Coronary artery (tissue), 2 donors: ENCODE measurements at places on chromosomes 7 and 10.
A peak's percentile ranks its signal among the peaks of the same experiment; 100 is the strongest.

GRCh38 chr10:29186221-29186620 is 102.6 kb upstream of the LYZL1 start:
- DNase-seq, result no peak

- no peak for DNase-seq
Measured at GRCh38 chr7:100493476-100494264, 9.9 kb downstream of the NYAP1 start.

GRCh38 chr7:75734586-75735458 is 3.9 kb downstream of the HIP1 start:
- DNase-seq, result no peak

GRCh38 chr10:93383562-93383981 is 98.6 kb downstream of the MYOF start:
- no peak for DNase-seq

DNA sequence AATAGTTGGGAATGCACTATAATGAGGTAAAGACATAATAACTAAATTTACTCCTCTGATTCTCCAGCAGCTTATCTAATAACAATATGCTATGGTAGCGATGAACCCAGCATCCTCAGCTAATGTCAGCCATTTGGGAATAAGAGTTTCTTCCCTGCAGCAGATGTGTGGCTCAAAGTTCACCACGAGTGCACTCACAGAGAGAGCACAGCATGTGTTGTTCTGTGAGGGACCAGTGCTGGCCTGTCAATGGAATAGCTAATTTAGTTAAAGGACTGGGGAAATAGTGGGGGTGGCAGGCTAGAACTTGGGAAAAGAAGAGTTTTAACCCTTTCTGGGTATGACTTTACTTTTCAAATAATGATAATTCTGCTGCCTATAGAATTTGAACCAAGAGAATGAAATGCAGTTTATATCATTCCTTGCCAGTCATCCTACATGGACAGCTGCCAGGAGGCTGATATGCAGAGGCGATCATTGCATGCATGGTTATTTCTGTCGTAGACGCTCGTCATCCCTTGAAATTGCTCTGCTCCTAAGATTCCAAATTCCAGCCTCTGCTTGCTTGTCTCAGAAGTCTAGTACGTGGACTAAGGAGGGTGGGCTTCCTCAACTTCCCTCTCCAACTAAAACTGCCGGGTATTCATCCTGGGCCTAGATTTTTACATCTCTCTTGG is 355.6 kb downstream of the RNLS start:
- no peak for DNase-seq

GRCh38 chr10:78259391-78259790 is 225.7 kb downstream of the RPS24 start:
- DNase-seq, result no peak

DNA sequence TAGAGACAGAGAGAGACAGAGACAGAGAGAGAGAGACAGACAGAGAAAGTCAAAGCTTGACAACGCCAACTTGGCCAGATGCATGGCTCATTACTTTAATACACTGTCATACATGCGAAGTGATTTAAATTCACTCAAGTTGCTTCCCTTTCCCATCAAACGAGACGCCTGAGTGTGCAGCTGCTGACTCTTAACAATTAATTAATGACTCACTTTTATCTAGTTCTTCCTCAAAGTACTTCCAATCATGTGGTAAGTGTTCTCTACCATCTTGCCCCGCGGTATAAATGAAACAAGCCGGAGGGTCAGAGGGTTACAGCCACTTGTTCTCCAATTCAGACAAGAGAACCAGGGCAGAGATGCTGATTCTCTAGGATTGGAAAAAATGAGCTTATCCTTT is 90.8 kb downstream of the SFMBT2 start:
- DNase-seq, result no peak

GRCh38 chr10:22315455-22316285 is 518 bp upstream of the COMMD3 start:
- peak; percentile 79 for DNase-seq

GRCh38 chr10:66744915-66745314 is 180.9 kb upstream of the LRRTM3 start:
- no peak for DNase-seq

- no peak for DNase-seq
Measured at GRCh38 chr10:58932577-58933314, 243.7 kb upstream of the PHYHIPL start.

GRCh38 chr7:27442455-27442854 is 199.9 kb downstream of the EVX1 start:
- no peak for DNase-seq

- no peak for DNase-seq
Measured at GRCh38 chr10:133415752-133416151, 8.7 kb downstream of the SPRN start.

- no peak for DNase-seq
Measured at GRCh38 chr10:77463499-77463898, 174.1 kb downstream of the KCNMA1 start.

DNA sequence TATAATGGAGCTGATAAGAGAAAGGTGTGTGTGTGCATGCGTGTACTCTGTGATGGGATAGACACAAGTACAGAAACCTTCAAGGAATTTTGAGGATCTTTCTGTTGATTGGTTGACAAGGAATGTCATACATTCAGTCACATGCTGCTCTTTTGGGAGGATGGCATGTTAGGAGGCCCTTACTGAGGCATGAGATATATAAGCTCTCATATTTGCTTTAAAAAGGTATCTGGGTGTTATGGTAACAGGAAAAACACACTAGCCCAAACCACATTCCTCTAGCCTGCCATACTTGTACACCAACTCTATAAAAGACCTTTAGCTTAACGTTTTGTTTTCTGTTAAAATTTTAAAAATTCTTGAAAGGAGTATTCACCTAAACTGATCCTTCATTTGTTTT is 72.5 kb upstream of the EGFR start:
- no peak for DNase-seq

- DNase-seq, result no peak
Measured at GRCh38 chr10:62414359-62414758, 40.2 kb downstream of the ZNF365 start.

GRCh38 chr10:47214520-47214919 is 85.5 kb upstream of the GDF10 start:
- DNase-seq, result no peak

DNA sequence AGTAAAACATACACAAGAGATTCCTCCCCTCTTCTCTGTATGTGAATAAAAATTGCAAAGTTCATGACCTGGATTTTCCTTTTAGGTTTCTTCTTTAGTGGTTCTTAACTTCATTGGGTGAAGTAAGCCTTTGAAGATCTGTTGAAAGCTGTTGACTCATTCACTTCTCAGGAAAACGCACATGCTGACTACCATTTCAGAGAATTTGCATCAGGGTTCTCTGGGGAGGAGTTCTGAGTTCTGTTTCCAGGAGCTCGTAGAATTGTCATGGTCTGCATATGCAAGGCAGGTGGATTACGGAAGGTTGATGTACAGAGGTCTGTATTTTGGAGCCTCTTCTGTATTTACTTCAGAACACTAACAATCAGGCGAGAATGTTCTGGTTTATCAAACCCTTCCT is 962 bp upstream of the SLC26A4 start:
- DNase-seq, result no peak

DNA sequence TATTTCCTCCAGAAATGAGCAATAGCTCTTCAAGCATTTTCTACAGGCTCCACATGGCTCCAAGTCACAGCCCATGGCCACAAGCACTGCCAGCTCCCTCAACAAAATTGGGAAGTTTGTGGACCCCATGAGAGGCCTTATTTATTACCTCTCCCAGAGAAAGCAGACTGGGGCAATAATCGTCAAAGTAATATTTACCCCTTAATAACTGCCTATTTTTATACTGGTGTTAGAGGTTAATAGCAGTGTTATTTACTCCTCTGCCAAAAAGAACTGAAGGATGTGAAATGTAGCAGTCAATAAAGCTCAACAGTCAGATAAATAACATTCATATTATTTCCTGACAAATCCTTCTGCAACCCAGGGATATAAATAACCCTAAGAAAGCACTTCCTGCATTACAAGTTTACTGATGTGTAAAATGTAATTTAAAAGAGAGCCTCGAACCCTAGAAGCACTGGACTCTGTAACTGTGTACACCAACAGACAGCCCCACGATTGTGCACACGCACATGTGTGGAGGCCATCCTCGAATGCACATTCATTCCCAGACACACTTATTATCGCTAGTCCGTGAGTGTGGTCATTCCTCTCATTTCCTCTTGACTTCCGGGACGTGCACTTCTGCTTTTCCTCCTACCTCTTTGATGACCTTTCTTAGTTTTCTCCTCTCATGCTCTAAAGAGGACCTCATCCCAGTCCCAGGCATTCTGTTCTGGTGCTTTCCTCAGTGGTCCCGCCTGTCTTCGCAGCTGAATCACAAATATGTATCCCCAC is 157.4 kb downstream of the EVX1 start:
- DNase-seq, result no peak

- DNase-seq, result no peak
Measured at GRCh38 chr10:63896992-63897391, 375.8 kb downstream of the REEP3 start.

DNA sequence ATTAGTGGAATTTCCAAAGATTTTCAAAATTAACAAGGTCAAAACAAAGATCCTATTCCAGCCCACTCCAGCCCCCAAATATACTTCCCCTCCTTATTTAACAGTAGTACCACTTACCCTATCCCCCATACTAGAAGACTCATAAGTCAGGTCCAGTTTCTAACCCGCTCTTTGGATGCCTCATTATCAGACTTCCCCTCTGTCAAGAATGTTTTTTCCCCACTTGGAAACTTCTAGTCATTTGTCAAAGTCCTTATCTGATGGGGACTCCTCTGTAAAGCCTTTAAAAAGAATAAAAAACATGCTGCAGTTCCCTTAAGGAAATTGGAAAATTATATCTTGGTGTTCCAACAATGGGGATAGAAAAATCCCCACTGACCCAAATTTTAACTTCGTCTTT is 70.1 kb downstream of the IMMP2L start:
- no peak for DNase-seq

GRCh38 chr7:24963218-24963617 is 16.8 kb downstream of the OSBPL3 start:
- DNase-seq, result no peak

GRCh38 chr7:74174606-74175082 is 488 bp downstream of the EIF4H start:
- peak; percentile 79 for DNase-seq

- DNase-seq, result no peak
Measured at GRCh38 chr10:76558586-76558985, 1079.0 kb downstream of the KCNMA1 start.

- no peak for DNase-seq
Measured at GRCh38 chr7:105689067-105689819, 108.0 kb upstream of the EFCAB10 start.

DNA sequence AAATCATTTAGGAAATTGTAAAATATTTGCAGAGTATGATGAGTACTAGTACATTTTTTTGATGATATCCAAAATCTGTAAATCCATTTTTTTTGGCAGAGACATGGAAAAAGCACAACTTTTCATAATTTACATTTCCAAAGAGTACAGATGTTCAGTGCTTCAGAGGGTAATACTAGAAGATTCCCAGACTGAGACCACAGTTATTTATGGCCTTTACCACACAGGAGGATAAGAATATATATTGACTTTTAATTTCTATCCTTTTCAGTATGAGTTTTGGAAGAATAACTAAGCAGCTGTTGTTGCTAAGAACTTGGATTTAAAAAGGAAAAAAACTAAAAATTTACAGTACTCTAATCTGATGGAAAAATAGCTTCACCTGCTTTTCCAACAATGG is 61.9 kb downstream of the HGF start:
- no peak for DNase-seq

DNA sequence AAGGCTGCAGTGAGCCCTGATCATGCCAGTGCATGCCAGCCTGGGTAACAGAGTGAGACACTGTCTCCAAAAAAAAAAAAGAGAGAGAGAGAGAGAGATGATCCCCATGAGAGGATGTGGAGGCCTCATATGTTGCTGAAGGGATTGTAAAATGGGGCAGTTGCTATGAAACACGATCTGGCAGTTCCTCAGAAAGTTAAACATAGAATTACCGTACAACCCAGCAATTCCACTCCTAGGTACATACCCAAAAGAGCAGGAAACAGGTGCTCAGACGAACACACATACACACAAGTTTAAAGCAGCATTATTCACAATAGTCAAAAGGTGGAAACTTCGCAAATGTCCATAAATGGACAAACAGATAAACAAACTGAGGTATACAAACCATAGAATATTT is 27.4 kb upstream of the CYTH3 start:
- no peak for DNase-seq

GRCh38 chr10:113753020-113753692 is 1.7 kb downstream of the PLEKHS1 start:
- DNase-seq, result no peak

- no peak for DNase-seq
Measured at GRCh38 chr7:8172372-8173354, 89.3 kb downstream of the ICA1 start.

DNA sequence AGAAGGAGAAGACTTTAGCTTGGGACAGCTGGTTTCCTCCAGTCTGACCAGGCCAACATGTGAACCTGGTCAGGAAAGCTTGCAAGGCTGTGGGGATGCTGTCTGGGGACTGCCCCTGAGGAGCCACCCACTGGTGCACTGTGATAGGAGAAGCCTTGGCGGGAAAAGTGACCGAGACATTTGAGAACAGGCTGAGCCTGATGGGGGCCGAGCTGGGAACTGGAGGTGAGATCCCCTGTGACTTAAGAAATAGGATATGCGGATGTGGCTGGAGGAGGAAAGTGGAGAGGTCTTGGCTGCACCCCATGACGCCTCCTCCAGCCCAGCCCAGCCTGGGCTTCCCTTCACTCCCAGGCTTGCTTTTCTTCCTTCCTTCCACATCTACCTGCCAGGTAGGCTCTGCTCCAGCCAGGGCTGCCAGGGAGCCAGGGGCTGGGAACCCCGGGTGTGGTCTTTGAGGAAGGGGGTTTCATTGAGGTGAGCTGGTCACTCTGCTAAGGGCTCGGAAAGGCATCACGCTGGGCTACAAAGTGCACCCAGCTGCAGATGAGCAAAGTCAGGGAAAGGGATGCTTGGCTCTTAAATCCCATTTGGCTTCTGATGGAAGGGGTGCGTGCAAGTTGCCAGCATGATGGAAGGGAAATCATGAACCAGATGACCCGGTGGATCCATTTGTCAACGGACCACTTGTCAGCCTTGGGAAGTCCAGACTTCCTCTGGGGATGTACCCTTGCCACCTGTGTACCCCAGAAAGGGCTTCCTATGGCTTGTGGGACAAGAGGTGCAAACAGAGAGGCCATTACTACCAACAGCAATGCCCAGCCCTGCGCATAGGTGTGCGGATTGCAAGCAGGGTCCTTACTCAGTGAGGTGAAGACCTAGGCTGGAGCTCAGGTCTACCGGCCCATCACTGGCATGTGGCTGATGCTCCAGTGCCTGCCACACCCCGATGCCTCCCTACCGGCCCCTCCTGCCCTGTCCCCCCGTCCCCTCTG is 66.3 kb downstream of the C10orf143 start:
- peak; percentile 55 for DNase-seq

- DNase-seq, result no peak
Measured at GRCh38 chr10:88293073-88293472, 290.0 kb downstream of the RNLS start.

- DNase-seq, result no peak
Measured at GRCh38 chr10:52818019-52818418, 45.4 kb upstream of the MBL2 start.

- no peak for DNase-seq
Measured at GRCh38 chr10:22103701-22104470, 100.4 kb upstream of the DNAJC1 start.

GRCh38 chr7:102424129-102424551 is 9.2 kb upstream of the ORAI2 start:
- no peak for DNase-seq

GRCh38 chr7:84513061-84513460 is 318.5 kb upstream of the SEMA3A start:
- no peak for DNase-seq
